ENCODE measurements at places on chromosomes 1 and 21.

DNA sequence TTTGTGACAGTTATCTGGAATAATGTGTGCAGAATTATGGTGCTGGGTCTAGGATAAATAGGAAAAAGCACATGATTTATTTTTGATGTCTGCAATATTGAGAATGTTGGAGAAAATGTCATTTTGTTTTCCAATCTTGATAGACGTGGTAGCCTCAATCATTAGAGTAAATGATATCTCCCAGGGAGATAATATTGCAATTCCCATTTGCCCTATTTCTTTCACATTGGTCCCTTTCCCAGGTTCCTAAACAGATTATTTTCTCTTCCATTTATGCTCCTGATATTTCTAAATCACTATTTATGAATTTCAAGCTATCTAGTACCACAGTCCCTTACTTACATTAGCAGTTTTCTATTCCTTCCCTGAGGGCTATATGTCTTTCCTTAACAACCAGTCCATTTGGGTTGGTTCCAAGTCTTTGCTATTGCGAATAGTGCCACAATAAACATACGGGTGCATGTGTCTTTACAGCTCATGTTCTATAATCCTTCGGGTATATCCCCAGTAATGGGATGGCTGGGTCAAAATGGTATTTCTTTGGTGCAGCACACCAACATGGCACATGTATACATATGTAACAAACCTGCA lies 447.3 kb downstream of the PLA2G4A start:
- ATAC-seq: no peak

DNA sequence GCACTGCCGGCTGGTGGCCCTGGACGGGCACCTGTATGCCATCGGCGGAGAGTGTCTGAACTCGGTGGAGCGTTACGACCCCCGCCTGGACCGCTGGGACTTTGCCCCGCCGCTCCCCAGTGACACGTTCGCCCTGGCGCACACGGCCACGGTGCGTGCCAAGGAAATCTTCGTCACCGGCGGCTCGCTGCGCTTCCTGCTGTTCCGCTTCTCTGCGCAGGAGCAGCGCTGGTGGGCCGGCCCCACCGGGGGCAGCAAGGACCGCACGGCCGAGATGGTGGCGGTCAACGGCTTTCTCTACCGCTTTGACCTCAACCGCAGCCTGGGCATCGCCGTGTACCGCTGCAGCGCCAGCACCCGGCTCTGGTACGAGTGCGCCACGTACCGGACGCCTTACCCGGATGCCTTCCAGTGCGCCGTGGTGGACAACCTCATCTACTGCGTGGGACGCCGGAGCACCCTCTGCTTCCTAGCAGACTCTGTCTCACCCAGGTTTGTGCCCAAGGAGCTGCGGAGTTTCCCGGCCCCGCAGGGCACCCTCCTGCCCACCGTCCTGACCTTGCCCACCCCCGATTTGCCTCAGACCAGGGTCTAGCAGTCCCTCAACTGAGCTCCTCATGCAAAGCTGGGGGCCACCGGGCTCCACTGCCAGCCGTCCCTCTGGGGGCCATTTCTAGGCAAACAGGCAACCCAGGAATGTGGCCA lies 2.1 kb downstream of the KLHDC7A start:
- ATAC-seq: no peak

- no peak for ATAC-seq
These were observed 35.6 kb upstream of the USH2A start for GRCh38 chr1:216458812-216459211.

- ATAC-seq: no peak
These were observed 113.3 kb downstream of the NAV1 start for GRCh38 chr1:201652181-201652580.

GRCh38 chr1:119075614-119076013 lies 64.8 kb downstream of the WARS2 start:
- no peak for ATAC-seq
